Mesothelial cell of epicardium (in vitro differentiated cells): ENCODE measurements at places on chromosomes 5 and 9. TPM values are rescaled to one million over a fixed set of nuclear protein-coding genes. Genes with fewer than 3 reads are reported as not detected.
A peak's percentile ranks its signal among the peaks of the same experiment; 100 is the strongest.

DNA sequence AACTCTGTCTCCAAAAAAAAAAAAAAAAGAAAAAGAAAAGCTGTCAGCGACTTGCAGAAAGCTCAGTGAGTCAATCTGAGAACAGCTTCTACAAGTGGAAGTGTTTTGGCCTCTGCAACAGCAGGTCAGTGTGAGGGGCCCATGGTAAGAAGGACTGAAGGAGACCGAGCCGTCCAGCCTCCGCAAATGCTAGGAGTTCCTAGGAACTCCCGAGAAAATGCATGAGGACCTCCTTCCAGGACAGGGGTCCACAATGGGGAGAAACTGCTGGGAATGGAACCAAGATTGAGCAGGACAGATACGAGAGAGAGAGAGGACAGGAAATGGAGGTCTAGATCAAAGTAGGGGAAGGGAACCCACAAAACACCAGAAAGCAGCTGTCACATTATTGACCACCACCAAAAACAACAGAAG, 180.5 kb downstream of the CRB2 start:
- peaks cover 5% of the 10 kb centered on the region for H3K36me3 ChIP-seq
- no peaks in the 10 kb centered on the region for H3K4me1 ChIP-seq
- H3K27ac ChIP-seq = no peak overlapping the region
- no peak overlapping the region for H3K4me3 ChIP-seq
- H3K27me3 ChIP-seq = no peaks in the 10 kb centered on the region
- DNase-seq = no peak

DNA sequence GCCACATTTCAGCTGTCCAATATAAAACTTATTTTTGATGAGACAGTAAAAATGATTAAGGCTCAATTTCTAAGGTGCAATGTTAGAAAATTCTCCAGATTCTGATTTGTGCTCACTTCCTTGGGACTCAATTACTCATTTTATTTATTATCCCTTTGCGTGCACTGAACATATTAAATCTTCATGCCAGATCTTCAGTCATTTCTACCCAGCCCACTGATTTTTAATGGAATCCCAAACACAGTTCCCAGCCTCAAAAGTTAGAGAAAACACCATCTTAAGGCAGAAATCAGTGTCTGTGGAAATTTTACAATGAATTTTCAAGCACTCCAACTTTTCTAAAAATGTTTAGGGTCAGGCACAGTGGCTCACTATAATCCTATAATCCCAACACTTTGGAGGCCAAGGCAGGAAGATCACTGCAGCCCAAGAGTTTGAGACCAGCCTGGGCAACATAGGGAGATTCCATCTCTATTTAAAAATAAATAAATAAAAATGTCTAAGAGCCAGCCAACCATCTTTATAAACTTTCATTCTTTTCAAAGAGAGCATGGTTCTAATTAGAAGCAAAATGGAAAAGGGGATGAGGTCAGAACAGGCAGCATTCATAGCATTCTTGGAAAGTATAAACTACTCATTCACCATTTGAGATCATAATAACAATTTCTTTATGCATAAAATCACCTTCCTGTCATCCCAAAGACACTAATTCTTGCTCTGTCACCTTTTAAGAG, 53.7 kb downstream of the TLE1 start:
- peaks cover 25% of the 10 kb centered on the region for H3K36me3 ChIP-seq
- H3K27ac ChIP-seq = peak overlapping the region; percentile 84
- peaks cover 42% of the 10 kb centered on the region for H3K4me1 ChIP-seq
- H3K4me3 ChIP-seq = no peak overlapping the region
- no peak for DNase-seq

DNA sequence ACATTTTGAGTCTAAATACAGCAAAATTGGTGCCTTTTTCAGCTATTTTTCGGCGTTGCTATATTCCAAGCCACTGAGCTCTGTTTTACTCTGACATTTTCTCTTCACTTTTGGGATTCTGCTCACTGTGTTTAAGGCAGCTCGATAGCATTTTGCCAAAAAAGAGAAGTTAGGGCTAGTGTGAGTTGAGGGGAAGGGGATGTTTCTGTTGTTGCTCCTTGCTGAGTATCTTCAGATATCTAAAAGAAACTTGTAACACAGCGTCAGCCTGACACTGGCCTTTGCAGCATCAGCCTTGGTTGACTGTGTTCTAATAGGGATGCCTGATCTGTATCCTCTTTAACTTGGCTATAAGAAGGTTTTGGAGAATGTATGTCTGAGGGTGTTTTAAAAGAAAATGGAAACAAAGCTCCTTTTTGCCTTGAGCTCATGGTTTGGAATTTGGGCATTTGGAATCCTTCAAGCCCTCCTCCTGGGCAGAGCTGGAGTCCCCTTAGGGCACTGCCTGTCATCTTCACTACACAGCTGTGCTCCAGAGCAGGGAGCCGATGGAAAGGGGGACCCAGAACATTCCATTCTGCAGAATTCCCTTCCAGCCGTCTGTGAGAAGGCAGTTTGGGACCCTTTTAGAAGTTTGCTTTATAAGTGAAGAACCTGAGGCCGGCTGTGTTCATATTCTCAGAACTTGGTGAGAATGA, 63.0 kb downstream of the EXOSC2 start:
- H3K27ac ChIP-seq = peak overlapping the region; percentile 49
- DNase-seq = no peak
- H3K4me3 ChIP-seq = no peak overlapping the region
- H3K4me1 ChIP-seq = peaks cover 10% of the 10 kb centered on the region
- no peaks in the 10 kb centered on the region for H3K27me3 ChIP-seq

Gene PDCD1LG2
- not detected in 3 replicates for total RNA-seq

DNA sequence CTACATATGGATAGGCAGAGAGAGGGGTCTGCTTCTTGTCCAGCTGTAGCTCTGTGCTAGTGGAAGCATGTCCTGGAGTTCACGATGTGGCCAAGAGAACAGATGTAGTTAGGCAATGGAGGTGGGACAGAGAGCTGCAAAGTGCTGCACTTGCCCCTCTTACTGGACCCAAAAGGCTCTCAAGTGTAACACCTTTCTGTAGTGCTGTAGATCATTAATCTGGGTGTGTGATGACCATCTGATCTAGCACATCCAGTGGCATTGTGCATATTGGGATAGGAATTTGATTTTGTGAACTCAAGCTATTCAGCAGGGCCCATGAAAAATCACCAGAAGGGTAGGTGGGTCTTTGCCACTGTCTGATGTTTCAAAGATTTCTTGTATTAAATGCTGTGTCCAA, 151.4 kb downstream of the KDM4C start:
- no peak overlapping the region for H3K27ac ChIP-seq
- no peak for DNase-seq
- H3K27me3 ChIP-seq = no peaks in the 10 kb centered on the region
- H3K36me3 ChIP-seq = no peaks in the 10 kb centered on the region
- no peak overlapping the region for H3K4me3 ChIP-seq

Gene TMEFF1
- total RNA-seq = 19.6 to 25.5 TPM (median 24.3 TPM) in 3 replicates

- H3K36me3 ChIP-seq = no peaks in the 10 kb centered on the region
- no peak within 1 kb of the TSS for H3K27ac ChIP-seq
- DNase-seq = peak; percentile 77
Measured at GRCh38 chr5:90558344-90559192, at the start of gene ADGRV1. ADGRV1 (plus strand) TSS chr5:90558797; CDS start chr5:90558896, 99 bp downstream.

DNA sequence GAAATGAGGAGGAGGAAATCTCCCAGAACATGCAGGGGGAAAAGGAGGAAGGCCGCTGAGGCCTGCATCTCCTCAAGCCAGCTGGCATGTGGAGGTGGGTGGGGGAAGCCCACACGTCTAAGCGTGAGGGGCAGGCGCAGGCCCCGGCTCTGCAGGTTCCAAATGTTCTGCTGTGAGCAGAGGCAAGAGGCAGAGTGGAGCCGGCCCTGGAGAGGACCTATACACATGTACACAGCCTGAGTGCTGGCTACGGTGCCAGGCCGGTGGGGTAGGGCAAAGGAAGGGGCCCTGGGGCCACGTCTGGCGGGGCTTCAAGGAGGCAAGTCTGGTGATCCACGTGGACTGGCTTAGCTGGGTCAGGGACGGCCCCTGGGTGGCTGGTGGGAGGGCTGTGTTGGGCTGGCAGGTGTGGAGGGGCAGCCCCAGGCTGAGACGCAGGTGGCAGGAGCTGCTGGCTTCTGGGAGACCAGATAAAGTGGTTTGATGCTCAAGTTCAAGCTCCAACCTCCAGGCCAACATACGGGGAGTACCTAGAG, 26.4 kb downstream of the LPCAT1 start:
- H3K36me3 ChIP-seq = peaks cover 7% of the 10 kb centered on the region
- DNase-seq = no peak
- no peak overlapping the region for H3K4me3 ChIP-seq
- H3K27ac ChIP-seq = no peak overlapping the region
- H3K4me1 ChIP-seq = peaks cover 2% of the 10 kb centered on the region
- no peaks in the 10 kb centered on the region for H3K27me3 ChIP-seq

Gene SPATA6L
- total RNA-seq = 5.5 to 6.7 TPM (median 6.1 TPM) in 3 replicates

GRCh38 chr9:94860678-94861588, 134.4 kb downstream of the AOPEP start:
- H3K27ac ChIP-seq = no peak overlapping the region
- H3K27me3 ChIP-seq = no peaks in the 10 kb centered on the region
- H3K4me3 ChIP-seq = no peak overlapping the region
- DNase-seq = no peak
- peaks cover 13% of the 10 kb centered on the region for H3K36me3 ChIP-seq

GRCh38 chr5:3220638-3221288, 374.9 kb upstream of the IRX1 start:
- DNase-seq = peak; percentile 13
- no peak overlapping the region for H3K4me3 ChIP-seq
- no peaks in the 10 kb centered on the region for H3K4me1 ChIP-seq
- H3K36me3 ChIP-seq = no peaks in the 10 kb centered on the region

DNA sequence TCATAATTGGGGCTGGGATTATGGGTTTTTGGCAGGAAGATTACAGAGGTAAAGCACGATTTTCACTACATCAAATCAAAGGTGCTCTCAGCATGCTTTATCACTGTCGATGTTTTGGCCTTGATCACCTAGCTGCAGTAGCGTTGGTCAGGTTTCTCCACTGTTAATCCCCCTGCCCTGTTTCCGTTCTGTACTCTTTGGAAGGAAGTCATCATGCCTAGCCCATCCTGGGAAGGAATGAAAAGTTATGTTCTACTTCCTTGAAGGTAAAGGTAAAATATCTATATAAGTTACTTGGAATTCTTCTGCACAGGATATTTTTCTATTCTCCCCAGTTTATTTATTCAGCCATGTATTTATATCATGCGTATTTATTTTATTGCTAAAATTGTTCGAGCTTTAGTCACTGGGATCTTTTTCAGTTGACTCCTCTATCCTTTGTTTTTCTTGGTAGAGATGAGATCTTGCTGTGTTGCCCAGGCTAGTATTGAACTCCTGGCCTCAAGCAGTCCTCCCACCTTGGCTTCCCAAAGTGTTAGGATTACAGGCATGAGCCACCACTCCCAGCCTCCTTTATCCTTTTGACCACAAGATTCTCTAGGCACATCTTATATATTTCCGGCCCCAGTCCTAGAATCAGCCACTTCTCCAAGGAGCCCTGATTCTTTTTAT, 25.3 kb downstream of the FAF2 start:
- H3K4me1 ChIP-seq = no peaks in the 10 kb centered on the region
- no peaks in the 10 kb centered on the region for H3K27me3 ChIP-seq
- no peak overlapping the region for H3K4me3 ChIP-seq
- H3K36me3 ChIP-seq = peaks cover 37% of the 10 kb centered on the region

DNA sequence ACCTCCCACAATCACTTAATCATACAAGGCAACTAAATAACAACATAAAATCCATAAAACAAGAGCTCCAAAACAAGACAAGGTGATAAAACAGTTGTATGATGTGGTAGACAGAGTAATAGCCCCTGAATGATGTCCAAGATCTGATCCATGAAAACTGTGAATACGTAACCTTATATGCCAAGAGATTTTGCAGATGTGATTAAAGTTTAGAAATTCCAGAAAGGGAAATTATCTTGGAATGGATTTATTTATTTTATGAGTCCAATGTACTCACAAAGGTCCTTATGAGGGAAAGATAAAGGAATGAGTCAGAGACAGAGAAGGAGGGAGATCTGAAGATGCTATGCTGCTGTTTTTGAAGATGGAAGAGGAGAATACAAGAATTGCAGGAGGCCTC, 1775.7 kb upstream of the C9orf72 start:
- no peak for DNase-seq
- no peaks in the 10 kb centered on the region for H3K4me1 ChIP-seq
- no peaks in the 10 kb centered on the region for H3K27me3 ChIP-seq
- H3K4me3 ChIP-seq = no peak overlapping the region
- H3K27ac ChIP-seq = no peak overlapping the region

Gene EQTN
- 0.71 to 1.4 TPM (median 1.2 TPM) in 3 replicates for total RNA-seq

DNA sequence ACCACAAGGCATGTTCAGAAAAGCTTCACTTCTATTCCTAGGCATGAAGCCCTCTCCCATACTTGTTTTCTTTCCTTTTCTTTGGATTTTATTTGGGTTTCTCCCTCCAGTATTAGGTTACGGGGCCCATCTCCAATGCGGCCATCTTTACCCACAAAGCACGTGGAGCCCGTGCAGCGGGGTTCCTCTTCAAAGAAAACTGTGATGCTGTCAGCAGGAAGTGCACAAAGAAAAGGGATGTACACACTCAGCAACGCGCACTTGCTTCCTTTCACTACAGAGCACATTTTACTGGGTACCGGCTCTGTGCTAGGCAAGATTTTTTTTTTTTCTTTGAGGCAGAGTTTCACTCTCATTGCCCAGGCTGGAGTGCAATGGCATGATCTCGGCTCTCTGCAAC, 106.6 kb downstream of the COL23A1 start:
- no peaks in the 10 kb centered on the region for H3K36me3 ChIP-seq
- H3K27ac ChIP-seq = no peak overlapping the region
- no peak for DNase-seq
- peaks cover 3% of the 10 kb centered on the region for H3K4me1 ChIP-seq
- H3K4me3 ChIP-seq = no peak overlapping the region

DNA sequence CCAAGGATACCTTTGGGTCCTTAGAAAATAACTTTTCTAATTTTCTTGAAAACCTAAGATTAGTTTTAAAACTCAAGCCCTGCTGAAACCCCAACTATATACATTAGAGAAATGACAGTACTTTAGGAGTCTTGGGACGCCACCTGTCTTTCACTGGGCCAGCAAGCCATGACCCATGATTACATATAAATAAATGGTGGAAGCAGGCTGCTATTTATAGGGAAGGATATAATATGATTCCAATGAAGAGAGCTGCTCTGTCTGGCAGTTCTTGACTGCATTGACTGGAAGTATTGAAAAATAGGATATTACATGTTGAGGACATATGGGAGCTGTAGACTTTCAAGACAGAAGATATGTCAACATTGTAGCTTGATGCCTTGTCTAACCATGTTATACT, 7.3 kb downstream of the JMY start:
- peaks cover 27% of the 10 kb centered on the region for H3K4me1 ChIP-seq
- no peaks in the 10 kb centered on the region for H3K27me3 ChIP-seq
- peaks cover 4% of the 10 kb centered on the region for H3K36me3 ChIP-seq
- DNase-seq = no peak
- no peak overlapping the region for H3K4me3 ChIP-seq
- H3K27ac ChIP-seq = no peak overlapping the region

Gene FOXD4L4
- total RNA-seq = 0.31 to 0.38 TPM in 2 of 3 replicates, not detected in the other

Gene FAM200C
- 5.8 to 6.6 TPM (median 6.0 TPM) in 3 replicates for total RNA-seq

DNA sequence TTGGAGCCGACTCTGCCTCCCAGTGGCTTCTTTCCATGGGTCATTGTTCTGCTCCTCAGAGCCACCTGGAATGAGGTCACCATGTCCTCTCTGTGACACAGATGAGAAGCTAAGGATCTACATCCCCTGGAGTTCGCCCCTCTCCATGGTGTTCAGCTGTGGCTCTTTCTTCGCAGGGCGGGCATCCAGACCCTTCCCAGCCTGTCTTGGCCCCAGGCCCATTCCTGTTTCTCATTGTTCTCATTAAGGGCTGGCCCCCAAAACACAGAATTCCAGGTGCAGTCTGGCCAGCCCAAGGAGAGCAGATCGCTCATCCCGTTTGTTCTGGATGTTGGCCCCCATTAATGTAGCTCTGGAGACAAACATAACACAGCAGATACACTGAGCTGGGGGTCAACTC, 66.4 kb upstream of the COL15A1 start:
- H3K27ac ChIP-seq = no peak overlapping the region
- no peaks in the 10 kb centered on the region for H3K36me3 ChIP-seq
- no peak overlapping the region for H3K4me3 ChIP-seq
- no peak for DNase-seq
